Erythroblast (primary cell): ENCODE measurements at places on chromosomes 7 and 10.

- no peak for DNase-seq
Observed at GRCh38 chr10:6689036-6689435, 109.0 kb upstream of the PRKCQ start.

DNA sequence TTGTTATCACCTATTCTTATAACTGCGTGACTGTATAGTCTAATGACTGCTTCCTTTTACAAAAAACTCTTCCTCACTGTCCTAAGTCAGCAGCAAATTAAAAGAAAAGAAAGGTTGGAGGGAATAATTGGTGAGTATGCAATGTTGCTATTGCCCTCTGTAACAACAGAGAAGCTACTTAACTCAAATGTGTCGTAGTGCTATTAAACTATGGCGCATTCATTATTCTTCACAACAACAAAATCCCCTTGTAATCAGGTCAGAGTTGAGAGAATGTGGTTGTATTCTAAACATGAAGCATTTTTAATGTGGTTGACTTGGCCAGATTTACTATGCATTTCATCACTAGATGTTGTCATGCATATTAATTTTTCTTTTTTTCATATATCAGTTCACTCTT lies 897.8 kb upstream of the PHF14 start:
- no peak for DNase-seq

DNA sequence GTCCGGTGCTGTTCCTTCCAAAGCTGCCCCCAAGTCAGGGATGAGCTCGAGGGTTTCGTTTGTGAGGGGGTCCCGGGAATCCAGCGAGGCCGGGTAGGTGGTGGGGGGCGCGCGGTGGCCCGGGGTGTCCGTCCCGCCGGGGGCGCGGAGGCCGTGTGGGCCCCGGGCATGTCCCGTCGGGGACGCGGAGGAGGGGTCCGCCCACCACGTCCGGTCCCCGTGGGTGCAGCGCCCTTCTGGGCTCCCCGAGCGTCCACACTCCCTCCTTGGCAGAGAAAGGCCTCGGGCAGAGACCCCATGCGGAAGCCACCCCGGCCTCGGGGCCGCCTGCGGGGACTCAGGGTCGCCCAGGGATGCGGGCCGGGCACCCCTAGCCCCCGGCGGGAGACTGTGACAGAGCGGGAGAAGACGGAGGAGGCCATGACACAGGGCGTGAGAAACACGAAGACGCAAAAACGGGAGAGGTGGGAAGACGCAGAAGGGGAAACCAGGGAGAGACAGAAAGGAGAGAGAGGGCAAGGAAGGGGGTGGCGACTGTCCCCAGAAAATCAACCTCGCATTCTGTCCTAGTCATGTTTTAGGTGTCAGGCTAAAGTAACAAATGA lies 640 bp upstream of the ZNF425 start:
- peak; percentile 70 for DNase-seq

DNA sequence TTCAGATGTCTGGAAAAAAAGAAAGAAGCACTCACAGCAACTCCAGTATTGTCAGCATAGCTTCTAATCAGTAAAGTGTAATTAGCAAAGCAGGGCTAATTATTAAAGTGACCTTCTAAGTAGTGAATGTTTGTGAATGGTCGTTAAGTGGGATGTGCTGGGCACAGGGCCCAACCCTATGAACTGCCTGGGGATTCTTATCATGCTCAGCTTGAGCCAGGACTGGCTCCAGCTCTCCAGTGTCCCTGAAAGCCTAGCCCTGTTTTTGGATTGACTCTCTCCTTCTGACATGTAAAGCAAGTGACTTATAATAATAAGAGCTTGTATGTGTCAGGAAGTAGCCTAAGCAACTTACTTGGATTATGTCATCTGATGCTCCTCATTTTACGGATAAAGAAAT lies 9.5 kb upstream of the TBX20 start:
- DNase-seq: no peak

GRCh38 chr7:101927389-101927788 lies 110.0 kb downstream of the CUX1 start:
- no peak for DNase-seq

GRCh38 chr7:44858161-44858560 lies 10.3 kb upstream of the H2AZ2 start:
- no peak for DNase-seq

GRCh38 chr7:100369105-100369504 lies 4.2 kb upstream of the PILRA start:
- peak; percentile 19 for DNase-seq

GRCh38 chr10:11115337-11115736 lies 97.7 kb downstream of the CELF2 start:
- DNase-seq: no peak

GRCh38 chr10:88226071-88226659 lies 357.0 kb downstream of the RNLS start:
- no peak for DNase-seq

DNA sequence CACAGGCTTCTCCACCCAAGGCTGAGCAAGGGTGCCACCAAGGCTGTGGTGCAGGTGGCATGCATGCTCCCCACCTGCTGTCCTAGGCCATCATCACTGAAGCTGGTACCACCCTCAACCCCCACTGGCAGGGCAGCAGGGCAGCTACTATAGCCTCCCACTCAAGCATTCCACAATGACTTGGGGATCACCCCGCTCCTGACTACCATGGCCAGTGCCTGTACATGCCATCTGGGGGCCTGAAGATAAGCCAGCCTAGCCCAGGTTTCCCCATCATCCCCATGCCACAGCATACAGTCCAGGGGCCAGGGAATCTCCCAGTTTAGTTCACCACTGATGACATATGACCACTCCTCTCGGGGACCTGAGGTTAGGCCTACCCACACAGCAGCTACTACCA lies 510.9 kb upstream of the LRRTM3 start:
- DNase-seq: no peak

- peak; percentile 63 for DNase-seq
Observed at GRCh38 chr10:124722798-124723783, 21.1 kb downstream of the FAM53B start.
